CD4-positive, alpha-beta T cell treated with Interleukin-17A for 4 hours (primary cell): ENCODE measurements at places on chromosomes 6 and 20.

DNA sequence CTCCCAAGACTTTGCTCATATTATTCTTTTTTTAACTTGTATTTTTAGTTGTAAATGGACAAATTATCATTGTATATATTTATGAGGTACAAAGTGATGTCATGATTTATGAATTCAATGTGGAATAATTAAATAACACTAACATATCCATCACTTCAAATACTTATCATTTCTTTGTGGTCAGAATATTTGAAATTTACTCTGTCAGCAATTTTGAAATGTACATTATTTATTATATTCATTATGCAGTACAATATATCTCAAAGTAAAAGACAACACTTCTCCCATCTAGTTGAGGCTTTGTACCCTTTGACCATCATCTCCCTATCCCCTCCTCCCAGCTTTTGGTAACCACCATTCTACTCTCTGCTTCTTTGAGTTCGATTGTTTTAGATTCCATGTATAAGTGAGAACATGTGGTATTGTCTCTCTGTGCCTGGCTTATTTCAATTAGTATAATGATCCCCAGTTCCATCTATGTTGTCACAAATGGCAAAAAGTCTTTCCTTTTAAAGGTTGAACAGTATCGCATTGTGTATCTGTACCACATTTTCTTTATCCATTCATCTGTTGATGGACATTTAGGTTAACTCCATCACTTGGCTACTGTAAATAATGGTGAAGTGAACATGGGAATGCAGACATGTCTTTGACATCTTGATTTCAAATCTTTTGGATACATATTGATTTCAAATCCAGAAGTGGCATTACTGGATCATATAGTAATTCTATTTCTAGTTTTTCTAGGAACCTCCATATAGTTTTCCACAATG lies 197.2 kb downstream of the KIF6 start:
- no peak for DNase-seq

DNA sequence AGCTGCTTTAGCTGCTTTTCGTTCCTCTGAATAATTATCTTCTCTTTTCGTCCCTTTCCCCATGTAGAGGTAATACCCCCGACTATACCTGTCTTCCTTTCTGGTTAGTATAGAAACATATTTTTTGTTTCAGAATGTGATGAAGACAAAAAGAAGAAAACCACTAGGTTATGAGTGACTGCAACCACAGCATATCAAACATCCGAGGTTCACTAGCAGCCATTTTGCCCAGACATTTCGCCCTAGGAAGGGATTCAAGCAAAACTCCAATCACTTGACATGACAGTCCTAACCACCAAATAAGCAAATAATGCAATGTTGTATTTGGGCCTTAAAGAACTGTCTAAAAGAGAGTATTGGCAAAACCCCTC lies 9.4 kb downstream of the SNX5 start:
- DNase-seq: no peak

GRCh38 chr6:110951986-110952794 lies 6.3 kb upstream of the GTF3C6 start:
- DNase-seq: no peak

DNA sequence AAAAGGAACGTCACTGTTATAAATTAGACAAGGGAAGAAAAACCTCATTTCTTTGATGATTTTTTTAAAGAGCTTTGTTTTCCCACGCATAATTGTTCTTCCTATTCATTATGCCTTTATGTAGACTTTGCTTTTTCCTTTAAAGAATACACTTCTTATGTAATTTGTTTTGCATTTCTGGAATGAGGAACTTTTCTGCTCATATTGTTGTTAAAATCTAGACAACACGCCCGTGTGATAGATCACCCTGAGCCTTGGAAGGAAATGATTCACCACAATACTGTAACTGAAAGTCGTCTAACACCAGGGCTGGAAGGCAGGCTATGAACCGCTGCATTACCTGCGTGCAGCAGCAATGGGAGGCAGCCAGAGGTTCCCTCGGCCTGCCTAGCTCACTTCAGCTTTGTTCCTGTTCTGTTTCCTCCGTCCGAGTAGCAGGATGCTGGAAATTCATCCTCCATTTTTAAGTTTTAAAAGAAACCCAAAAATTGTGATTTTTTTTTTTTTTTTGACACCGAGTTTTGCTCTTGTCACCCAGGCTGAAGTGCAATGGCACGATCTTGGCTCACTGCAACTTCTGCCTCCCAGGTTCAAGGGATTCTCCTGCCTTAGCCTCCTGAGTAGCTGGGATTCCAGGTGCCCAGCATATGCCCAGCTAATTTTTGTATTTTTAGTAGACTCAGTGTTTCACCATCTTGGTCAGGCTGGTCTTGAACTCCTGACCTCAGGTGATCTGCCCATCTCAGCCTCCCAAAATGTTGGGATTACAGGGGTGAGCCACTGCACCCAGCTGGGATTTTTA lies 49.6 kb upstream of the ZNF217 start:
- DNase-seq: peak; percentile 80
